PC-3 (cell line): ENCODE measurements at places on chromosomes 13 and 19. TPM values are rescaled to one million over a fixed set of nuclear protein-coding genes. Genes with fewer than 3 reads are reported as not detected.

GRCh38 chr19:21463449-21464105 lies 41.8 kb upstream of the ZNF429 start:
- DNase-seq, result peak; percentile 56

Gene PRR22
- 3.5 and 5.6 TPM in 2 replicates for total RNA-seq

Gene ZIM2
- not detected in 2 replicates for total RNA-seq

DNA sequence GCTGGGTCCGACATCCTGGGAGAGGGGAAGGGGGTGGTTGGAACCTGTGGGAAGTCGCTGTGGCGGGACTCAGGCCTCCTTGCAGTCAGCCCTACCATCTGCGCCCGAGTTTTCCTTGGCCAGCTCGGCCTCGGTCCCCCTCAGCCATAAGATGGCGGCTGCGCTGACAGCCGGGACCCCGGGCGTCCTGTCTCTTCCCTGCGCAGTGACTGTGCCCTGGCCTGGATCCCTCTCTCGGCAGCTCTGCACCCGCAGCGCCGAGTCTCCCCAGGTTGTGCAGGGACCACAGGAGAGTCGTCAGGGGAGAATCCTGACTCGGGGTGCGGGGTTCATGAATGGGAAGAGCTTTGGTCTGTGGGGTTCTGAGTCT lies 345 bp downstream of the ZNF257 start:
- no peak for DNase-seq

- DNase-seq, result no peak
Observed at GRCh38 chr13:40622761-40623160, 43.7 kb downstream of the FOXO1 start.

DNA sequence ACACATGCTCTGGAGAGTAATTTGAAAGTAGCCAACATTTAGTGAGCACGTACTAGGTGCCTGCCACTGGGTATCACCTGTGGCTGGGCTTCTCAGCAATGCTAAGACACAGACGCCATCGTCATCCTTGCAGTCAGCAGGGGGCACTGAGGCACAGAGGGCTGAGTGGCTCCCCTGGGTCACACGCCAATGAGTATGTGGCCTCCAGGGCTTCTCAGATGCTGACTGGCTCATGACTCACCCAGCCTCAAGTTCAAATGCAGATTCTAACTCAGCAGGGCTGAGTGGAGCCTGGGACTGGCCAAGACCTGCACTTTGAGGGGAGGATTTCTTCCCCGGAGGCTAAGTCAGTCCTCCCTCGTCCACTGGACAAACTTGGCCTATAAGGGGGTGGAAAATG lies 115.1 kb upstream of the CACNA1A start:
- DNase-seq, result peak; percentile 99

Gene LPAR2
- 26.6 and 31.0 TPM in 2 replicates for total RNA-seq

GRCh38 chr19:56423985-56424353 lies 19.8 kb downstream of the ZNF583 start:
- no peak for DNase-seq

- peak; percentile 33 for DNase-seq
Observed at GRCh38 chr19:50796128-50796633, 6.0 kb downstream of the ACP4 start.

- no peak for DNase-seq
Observed at GRCh38 chr13:26541678-26542568, 15.6 kb upstream of the WASF3 start.

- DNase-seq, result no peak
Observed at GRCh38 chr13:75384879-75385707, 96.9 kb downstream of the TBC1D4 start.

DNA sequence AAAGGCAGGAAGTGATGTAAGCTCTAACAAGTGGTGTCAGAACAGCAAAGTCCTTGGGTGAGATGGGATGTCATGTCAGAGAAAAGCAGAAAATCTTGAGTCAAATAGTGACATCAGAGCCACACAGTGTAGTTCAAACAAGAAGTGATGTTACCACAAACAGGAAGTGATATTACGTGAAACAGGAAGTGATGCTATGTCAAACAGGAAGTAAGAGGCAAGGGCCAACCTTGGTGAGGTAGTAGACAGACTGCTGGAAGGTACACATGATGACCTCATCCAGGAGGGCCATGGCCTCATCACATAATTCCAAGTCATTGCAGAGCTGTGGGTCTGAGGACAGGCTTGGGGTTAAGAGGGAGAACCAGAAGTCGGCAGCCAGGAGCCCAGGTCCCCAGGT lies 7.0 kb upstream of the MAMSTR start:
- no peak for DNase-seq

- DNase-seq, result peak; percentile 57
Observed at GRCh38 chr19:41993612-41994483, at the start of gene ATP1A3. TSS of gene ATP1A3 (minus strand) at chr19:41994230. CDS start at chr19:41994076, 154 bp downstream.

GRCh38 chr19:51799034-51799773 lies 4.2 kb downstream of the FPR3 start:
- DNase-seq, result peak; percentile 98

Gene RFPL4A
- total RNA-seq, result not detected in 2 replicates

- DNase-seq, result no peak
Observed at GRCh38 chr13:34179481-34179880, 361.5 kb downstream of the RFC3 start.

GRCh38 chr13:107370015-107370785 lies 802.3 kb upstream of the ARGLU1 start:
- DNase-seq, result peak; percentile 50

DNA sequence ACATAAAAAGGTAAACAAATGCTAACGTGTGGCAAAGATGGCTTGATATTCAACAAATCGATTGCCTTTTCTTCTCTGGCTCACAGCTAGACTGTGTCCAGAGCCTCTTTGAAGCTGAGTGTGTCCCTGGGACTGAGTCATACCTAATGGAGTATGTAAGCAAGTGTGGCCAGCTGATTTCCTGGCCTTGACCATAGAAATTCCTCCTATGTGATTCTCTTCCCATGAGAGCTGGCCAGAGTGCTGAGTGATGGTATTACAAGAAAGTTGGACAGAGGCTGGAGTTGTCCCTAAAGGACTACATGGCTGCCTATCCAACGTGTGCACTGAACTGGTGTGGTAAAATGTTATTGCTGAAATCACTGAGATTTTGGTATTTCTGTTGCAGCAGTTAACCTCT lies 320.1 kb upstream of the SLC10A2 start:
- peak; percentile 45 for DNase-seq

Gene TNFSF9
- 9.6 and 12.5 TPM in 2 replicates for total RNA-seq

Gene ZNF540
- total RNA-seq, result 0.22 TPM in 1 of 2 replicates, not detected in the other

- no peak for DNase-seq
Observed at GRCh38 chr19:1685046-1685445, 32.6 kb upstream of the TCF3 start.

GRCh38 chr13:107788464-107789165 lies 426.7 kb downstream of the LIG4 start:
- DNase-seq, result no peak

DNA sequence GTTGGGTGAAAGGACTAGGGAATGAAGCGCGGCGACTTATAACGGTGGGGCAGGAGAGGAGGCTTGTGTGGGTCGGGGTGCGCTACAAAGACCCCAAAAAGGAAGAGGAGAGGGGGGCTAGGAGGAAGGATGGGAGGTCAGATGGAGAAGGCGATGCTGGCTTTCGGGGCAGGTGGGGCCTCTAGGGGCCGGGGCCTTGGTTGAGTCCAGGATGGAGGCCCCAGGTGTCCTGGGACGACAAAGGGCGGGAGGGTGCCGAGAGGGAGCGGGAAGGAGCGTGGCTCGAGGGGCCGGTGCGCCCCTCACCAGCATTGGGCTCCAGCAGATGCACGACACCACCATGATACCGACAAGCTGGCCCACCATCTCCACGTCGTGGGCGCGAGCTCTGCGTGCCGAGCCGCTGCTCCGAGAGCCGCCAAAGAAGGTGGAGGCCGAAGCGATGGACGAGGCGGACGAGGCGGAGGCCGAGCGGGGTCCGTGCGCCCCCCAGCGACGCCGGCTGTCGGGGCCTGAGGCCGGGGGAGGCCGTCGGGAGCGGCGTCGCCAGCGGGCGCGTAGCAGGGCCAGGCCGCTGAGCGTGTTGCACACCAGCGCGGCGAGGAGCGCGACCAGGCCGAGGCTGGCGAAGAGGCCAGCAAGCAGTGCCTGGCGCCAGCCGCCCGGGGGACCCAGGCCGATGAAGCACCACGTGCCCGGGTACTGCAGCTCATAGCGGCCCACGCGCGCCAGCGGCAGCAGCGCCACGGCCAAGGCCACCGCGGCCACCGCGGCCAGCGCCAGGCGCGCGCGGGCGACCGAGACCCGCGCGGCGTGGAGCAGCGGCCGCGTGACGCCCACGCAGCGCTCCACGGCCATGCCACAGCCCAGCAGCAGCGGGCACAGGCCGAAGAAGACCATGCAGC lies 1.8 kb downstream of the PTGER1 start:
- no peak for DNase-seq

GRCh38 chr19:17296273-17296672 lies 7.0 kb downstream of the ABHD8 start:
- DNase-seq, result peak; percentile 76

DNA sequence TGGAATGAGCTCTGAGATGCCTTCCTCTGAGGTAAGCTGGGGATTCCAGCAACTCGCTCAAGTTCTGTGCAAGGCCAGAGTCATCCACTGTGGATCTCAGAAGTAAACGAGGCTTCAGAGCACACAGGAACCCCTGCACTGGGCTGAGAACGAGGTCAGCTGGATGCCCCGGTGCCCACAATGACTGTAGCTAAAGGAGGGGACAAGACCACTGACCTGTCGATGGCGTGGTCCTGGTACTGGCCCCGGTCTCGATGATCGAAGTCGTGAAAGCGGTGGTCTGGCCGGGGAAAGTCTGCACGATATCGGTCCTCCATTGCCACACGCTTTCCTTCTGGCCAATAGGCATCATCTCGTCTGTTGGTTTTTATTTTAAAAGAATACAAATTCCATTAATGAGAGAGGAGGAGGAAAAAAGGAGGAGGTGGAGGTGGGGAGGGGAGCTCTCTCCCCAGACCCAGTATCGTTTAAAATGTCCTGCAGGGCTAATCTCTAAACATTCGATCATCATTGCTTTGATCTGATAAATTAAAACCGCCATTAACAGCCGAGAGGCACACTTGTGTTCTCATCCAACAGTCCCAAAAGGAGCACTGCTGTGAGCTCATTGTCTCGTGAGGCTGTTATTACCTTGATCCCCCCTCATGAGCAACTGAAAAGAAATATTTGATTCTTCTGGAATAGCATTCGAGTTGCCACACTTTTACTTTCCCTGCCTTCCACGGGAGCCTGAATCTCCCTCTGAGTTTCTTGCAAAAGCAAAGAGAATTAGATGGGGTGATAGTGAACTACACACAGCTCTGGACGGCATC lies 25.0 kb upstream of the TINCR start:
- DNase-seq, result no peak

DNA sequence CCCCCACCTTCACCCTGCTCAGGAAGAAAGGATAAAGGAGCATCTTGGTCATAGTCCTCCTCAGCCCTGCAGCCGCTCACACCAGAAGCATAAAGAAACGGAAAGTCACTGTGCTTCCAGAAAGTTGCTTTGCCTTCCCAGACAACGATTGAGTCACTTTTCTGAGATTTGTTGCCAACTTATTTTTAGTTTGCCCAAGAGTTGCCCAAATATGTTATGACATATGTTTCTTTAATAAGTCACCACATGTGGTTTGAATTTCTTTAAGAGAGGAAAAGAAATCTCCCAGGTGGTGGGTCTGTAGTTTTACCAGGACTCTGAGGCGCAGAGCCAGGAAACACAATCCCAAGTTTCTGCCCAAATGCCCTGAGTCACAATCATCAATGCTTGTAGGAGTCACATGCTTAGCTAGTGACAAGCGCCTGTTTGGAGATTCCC lies 63.4 kb upstream of the LRCH1 start:
- peak; percentile 73 for DNase-seq

DNA sequence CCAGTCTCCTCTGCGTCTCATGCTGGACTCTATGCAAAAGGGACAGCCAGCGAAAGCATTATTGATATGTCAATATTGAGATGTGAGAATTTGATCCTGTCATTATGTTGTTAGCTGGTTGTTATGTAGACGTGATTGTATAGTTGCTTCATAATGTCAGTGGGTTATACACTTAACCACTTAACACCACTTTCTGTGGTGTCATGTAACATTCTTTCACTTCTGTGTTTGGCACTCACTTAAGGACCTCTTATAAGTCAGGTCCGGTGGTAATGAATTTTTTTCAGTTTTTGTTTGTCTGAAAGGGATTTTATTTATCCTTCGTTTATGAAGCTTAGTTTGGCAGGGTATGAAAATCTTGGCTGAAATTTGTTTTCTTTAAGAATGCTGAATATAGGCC lies 7.1 kb upstream of the SIGLEC7 start:
- no peak for DNase-seq

Gene SLC39A3
- total RNA-seq, result 87.4 and 92.4 TPM in 2 replicates

DNA sequence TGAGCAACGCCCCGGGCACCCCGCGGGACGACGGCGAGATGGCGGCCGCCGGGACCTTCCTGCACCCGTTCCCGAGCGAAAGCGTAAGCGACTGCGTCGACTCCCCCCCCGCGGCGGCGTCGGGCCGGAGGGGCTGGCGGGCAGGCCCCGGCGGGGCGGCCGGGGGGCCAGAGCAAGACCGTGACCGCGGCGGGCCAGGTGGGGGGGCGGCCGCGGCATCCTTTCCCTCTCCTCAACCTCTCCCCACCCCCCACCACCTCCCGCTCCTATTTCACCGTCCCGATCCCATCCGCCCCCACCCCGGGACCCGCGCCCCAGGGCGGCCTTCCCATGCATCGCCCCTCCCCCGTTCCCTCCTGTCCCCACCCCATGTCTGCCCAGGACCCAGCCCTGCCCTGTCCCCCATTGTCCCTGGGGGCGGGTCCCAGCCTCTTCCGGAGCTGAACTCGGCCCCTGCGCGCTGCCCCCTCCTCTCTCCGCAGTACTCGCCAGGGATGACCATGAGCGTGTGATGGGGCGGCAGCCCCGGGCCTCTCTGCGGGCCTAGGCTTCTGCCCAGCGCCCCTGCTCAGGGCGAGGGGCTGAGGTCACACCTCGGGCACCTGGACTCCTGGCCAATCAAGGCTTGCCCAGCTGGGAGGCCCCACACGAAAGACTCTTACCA lies 4.1 kb downstream of the ISYNA1 start:
- no peak for DNase-seq

DNA sequence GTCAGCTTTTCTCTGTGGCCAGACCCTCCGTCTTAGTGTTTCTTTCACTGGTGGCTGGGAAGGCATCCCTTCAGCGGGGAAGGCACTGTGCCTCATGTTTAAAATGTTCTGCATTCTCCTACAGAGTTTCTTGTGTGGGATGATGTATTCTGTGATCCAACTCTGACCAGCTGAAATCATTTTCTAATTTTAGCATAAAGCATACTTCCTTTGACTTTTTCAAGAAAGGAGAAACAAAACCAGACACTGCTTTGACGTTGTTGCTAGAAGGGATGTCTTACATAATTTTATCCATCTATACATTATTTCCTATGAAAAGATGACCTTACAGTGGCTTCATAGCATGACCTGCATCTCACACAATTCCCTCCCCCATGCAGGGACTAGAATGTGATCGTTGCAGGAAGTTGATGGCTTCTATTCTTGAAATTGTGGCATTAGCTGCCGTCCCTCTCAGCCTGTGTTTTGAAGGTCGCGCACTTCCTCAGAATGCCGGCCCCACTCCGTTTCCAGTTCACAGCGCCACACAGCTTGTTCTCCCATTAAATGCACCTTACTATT lies 38.6 kb upstream of the TEX29 start:
- no peak for DNase-seq

- DNase-seq, result no peak
Observed at GRCh38 chr19:57888107-57888559, 704 bp downstream of the ZNF814 start.

Gene NRTN
- total RNA-seq, result 3.9 and 8.8 TPM in 2 replicates

- no peak for DNase-seq
Observed at GRCh38 chr19:54335164-54335563, 3.8 kb downstream of the LILRA4 start.
